ENCODE measurements at places on chromosomes 11 and 22.

GRCh38 chr22:21703684-21704316 lies 31.8 kb downstream of the YPEL1 start:
- DNase-seq: no peak

DNA sequence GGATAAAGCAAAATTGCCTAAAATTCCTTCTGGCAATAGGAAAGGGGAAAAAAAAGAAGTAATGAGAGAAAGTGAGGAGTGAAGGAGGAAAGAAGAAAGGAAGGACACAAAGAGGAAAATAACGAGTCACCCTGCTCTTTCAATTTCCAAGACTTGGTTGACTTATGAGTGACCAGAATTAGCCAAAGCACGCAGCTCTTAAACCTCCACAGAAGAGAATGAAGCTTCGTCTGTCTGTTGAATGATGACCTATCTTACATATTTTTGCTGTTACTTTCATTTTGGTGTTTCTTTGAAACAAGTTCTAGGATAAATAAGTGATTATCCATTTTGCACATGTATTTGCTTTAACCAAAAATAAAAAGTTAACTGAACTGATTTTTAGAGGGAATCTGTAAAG lies 728 bp downstream of the MMP27 start:
- DNase-seq: no peak

DNA sequence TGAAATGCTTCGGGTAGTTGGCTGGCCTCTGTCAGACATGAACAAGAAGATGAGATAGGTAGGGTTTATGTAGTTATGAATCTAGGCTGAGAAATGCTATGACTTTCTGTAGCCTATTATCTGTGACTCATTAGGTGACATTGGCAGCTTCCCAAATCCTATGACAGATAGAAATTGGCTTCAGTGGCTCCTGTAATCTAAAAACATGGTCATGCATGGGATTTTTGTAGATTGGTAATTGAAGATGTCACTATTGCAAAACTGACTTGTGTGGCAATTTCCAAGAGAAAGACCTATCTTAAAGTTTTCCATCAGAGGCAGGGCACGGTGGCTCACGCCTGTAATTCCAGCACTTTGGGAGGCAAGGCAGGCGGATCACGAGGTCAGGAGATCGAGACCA lies 29.4 kb upstream of the GRIK4 start:
- no peak for DNase-seq

GRCh38 chr22:23182309-23183060 lies 2.2 kb downstream of the BCR start:
- peak; percentile 32 for DNase-seq

DNA sequence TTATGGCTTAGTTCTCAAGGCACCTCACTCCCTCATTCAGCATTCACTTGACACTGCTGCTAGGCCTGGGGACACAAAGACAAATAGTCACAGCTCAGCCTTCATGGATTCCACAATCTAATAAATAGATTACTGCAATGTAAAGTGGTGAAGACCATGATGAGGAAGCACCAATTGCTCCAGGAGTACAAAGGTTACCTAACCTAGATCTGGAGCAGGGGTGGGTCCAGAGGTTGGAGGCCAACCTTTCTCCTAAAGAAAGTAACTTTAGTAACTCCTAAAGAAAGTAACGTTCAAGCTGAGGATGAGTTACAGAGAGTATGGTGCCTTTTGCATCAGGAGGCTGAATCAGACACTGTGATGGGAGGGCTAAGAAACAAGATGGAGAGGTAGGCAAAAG lies 4.1 kb downstream of the TRIM3 start:
- DNase-seq: no peak

- DNase-seq: no peak
These were observed 27.8 kb downstream of the PDE2A start for GRCh38 chr11:72646472-72646871.

GRCh38 chr11:72781313-72782080 lies 12.3 kb downstream of the STARD10 start:
- DNase-seq: peak; percentile 61

GRCh38 chr11:106585061-106585460 lies 433.2 kb downstream of the GUCY1A2 start:
- no peak for DNase-seq

GRCh38 chr22:40597526-40598430 lies 38.7 kb downstream of the MRTFA start:
- DNase-seq: no peak

- DNase-seq: no peak
These were observed 92.9 kb upstream of the SLC22A12 start for GRCh38 chr11:64498136-64498535.

DNA sequence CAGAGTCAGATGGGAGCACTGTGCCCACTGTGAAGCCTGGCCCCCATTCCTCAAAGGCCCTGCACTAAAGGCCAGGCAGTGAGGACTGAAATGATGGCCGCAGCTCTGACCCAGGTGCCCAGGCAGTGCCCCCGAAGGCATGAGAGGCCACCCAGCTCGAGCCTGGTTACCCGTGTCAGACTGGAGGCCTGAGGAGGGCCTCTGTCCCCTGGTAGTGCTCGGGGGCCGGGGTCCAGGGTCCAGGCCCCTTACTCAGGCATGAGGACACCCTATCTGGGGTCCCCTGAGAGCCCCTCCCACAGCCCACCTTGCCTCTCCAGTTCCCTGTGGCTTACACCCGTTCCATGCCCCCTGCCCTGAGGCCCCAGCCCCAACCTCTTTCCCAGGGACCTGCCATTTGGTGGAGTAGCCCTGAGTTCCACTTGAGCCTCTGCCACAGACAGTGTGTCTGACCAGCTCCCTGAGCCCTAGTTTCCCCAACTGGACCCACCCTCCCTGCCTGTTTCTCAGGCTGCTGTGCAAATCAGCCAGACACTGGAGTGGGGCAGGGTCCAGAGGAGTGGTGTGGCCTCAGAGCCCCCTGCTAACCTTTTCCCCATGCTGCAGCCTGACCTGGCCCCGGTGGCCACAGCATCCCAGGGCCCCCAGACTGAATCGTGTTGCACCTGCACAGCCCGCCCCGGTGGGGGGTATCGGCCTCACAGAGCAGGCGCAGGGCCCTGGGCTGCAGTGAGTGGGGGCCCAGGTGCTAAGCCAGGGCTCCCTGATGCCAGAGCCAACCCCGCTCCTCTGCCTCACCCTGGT lies 10.8 kb upstream of the ANKRD13D start:
- no peak for DNase-seq

DNA sequence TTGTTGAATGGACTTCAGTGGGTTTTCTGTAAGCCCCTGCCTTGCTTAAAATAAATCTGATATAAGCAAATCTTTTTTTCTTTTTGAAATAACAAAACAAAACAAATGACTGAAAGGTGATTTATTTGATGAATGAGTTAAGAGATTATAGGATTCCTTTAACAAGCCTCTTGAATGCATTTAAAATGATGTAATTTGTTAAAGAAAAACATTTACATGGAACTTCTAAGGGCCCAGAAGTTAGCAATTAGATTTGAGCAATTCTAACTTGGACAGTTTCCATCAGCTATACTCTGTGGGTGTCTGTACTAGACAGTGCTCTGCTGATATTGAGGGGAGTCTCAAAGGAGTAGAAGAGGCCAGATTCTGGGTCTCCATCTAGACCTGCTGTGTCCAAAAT lies 143.5 kb upstream of the RAG2 start:
- no peak for DNase-seq
